Activated CD4-positive, alpha-beta memory T cell treated with anti-CD3 and anti-CD28 coated beads for 36 hours (primary cell): ENCODE measurements at places on chromosomes 7 and 10. TPM values are rescaled to one million over a fixed set of nuclear protein-coding genes. Genes with fewer than 3 reads are reported as not detected.

The SAMD9 gene
- total RNA-seq = 7.2 TPM

The SLC18A3 gene
- total RNA-seq = not detected

The SLC39A12 gene
- not detected for total RNA-seq

The PPP1R3C gene
- total RNA-seq = 0.07 TPM

The SP8 gene
- not detected for total RNA-seq

The CUZD1 gene
- 1.4 TPM for total RNA-seq

The PAX4 gene
- total RNA-seq = not detected

The ARL3 gene
- 11.1 TPM for total RNA-seq

The CPA1 gene
- total RNA-seq = not detected
